ENCODE measurements at places on chromosomes 6 and 20. TPM values are rescaled to one million over a fixed set of nuclear protein-coding genes. Genes with fewer than 3 reads are reported as not detected.

- no peak for DNase-seq
Observed at GRCh38 chr6:26420688-26421171, 18.7 kb downstream of the BTN3A1 start.

GRCh38 chr20:58927490-58928061 lies 53.5 kb upstream of the NELFCD start:
- DNase-seq = no peak

GRCh38 chr6:169266746-169267591 lies 13.3 kb upstream of the THBS2 start:
- no peak for DNase-seq

DNA sequence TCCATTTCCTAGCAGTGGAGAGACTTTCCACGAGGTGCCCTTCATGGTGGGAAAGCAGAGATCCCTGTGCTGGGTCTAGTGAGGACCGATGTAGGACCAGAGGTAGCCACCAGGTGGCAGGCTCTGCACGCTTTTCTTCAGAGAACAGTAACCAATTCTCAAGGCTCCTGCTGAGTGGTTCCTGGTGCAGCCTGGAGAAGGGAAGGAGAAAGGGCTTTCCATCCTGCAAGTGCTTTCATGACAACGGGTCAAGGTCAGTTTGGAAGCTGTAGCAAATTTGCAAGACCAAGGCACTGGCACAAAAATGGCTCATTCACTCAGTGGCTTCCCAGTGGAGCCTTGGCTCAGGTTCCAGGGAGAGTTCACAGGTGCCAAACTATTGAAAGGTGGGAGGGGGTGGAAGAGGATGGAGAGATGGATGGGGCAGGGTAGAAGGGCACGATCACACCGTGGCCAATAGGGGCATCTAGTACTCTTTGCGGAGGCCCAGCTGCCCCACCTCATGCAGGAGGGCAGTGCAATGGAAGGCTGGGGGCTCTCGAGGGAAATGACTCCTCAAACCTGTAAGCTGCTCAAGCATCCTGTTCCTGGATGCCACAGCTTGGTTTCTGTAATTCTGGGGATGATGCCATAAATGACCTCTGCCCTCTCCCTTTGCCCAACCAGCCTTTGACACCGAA lies 25.5 kb upstream of the KCNK16 start:
- no peak for DNase-seq

GRCh38 chr6:19128701-19129100 lies 708.5 kb upstream of the ID4 start:
- DNase-seq = no peak

DNA sequence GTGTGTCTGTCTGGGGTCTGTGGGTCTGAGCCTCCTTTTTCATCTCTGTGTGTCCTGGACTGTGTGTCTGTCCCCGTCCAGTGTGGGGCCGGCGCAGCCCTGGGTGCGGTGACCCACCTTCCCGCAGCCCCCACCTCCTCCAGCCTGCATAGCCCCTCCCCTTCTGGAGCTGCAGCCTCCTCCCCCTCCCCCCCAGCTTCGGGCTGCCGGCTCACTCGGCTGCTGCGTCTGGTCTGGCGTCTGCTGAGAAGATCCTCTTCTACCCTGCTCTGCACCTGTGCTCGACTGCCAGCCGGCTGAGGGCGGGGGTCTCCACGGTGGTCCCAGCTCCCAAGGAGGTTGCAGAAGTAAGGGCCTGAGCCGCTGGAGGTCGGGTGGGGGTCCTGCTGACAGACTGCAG lies 7.6 kb upstream of the LKAAEAR1 start:
- no peak for DNase-seq

DNA sequence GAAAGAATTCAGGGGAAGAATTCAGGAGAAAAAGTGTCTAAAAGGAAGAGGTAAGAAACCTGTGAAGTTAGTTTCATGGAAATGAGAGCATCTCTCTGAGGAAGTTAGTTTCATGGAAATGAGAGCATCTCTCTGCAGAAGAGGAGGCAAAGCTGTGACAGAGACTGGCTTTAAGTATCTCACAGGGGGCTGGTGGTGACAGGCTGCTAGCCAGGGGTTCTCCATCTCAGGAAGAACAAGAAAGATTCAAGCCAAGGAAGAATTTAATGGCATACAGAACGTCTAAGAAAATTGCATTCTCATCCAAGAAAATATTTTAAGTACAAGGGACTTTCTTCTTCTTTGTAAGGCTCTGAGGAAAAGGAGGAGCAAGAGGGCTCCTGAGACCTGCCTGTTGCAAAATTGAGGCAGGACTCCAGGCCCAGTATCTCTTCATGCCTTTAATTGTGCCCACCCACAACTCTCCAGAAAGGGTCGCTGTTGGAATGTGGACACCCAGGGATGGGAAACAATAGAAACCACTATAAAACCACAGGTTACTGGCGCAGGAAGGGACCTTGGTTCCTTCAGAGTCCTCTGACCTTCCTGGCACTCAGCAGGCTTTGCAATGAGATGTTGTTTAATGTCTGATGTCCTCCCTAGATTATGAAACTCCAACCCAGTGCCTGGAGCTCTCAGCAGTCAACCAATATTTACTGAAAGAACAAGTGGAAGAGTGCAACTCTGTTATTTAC lies 136.8 kb downstream of the FNDC1 start:
- DNase-seq = no peak

- peak; percentile 53 for DNase-seq
Observed at GRCh38 chr6:166490671-166491500, 95.6 kb downstream of the RAMACL start.

GRCh38 chr6:7976485-7977056 lies 66.0 kb upstream of the TXNDC5 start:
- no peak for DNase-seq

- DNase-seq = no peak
Observed at GRCh38 chr6:36757206-36757605, 59.6 kb downstream of the RAB44 start.

ZNF343 gene
- 5.6 TPM for polyA plus RNA-seq

UFL1 gene
- polyA plus RNA-seq = 11.6 TPM

MYT1 gene
- not detected for polyA plus RNA-seq

HEY2 gene
- polyA plus RNA-seq = not detected

TNXB gene
- polyA plus RNA-seq = 16.4 TPM

CYP21A2 gene
- polyA plus RNA-seq = 0.57 TPM

All from sigmoid colon (tissue), 7 donors.